ENCODE measurements at places on chromosomes 5 and 9.

DNA sequence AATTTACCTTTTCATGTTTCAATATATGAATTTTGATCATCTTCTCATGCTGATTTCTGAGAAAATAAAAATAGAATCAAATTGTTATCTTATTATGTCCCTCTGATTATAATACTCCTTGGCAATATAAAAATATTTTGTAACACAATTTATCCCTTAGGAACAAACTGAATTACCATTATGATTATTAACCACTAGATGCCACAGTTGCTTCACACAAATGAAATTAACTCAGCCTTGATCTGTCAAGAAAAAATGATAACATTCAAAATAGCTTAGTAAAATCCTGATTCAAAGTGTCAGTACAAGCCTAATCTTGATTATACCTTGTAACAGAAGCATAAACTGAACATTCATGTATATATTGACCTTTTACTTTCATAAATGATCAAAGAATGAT lies 4.8 kb upstream of the CHSY3 start:
- DNase-seq: no peak

- DNase-seq: no peak
Observed at GRCh38 chr9:138042640-138043039, 165.1 kb downstream of the CACNA1B start.

DNA sequence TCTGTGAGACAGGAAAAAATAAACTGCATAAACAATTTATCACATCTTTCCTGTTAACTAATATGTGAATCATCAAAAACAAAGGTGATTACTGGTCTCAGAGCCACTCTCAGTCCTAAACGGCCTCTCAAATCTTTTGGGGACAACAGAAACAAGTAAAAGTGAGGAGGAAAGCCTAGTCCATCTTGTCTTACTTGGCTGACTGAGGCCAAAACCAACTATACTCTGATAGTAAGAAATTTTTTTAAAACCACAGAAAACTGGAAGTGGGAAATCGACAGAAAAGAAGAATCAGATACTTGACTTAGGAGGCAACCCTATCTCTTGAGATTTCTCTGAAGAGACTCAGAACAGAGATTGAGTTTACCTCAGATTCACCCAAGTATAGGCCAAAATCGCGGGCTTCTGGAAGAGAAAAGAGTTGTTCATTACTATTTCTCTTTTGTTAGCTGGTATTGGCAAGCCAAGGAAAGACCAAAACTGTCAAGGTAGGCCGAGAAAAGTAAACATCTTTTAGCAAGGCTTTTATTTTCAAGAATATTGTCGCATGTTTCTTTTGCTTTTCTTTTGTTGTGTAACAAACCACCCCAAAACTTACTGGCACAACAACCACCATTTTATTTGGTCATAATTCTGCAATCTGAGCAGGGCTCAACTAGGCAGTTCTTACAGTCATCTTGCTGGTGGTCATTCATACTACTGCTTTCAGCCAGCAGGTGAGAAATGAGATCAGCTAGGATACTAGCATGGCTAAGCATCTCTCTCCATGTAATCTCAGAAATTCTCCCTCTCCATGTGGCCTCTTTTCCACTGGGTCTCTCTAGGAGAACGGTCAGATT lies 46.1 kb downstream of the RFX3 start:
- no peak for DNase-seq

DNA sequence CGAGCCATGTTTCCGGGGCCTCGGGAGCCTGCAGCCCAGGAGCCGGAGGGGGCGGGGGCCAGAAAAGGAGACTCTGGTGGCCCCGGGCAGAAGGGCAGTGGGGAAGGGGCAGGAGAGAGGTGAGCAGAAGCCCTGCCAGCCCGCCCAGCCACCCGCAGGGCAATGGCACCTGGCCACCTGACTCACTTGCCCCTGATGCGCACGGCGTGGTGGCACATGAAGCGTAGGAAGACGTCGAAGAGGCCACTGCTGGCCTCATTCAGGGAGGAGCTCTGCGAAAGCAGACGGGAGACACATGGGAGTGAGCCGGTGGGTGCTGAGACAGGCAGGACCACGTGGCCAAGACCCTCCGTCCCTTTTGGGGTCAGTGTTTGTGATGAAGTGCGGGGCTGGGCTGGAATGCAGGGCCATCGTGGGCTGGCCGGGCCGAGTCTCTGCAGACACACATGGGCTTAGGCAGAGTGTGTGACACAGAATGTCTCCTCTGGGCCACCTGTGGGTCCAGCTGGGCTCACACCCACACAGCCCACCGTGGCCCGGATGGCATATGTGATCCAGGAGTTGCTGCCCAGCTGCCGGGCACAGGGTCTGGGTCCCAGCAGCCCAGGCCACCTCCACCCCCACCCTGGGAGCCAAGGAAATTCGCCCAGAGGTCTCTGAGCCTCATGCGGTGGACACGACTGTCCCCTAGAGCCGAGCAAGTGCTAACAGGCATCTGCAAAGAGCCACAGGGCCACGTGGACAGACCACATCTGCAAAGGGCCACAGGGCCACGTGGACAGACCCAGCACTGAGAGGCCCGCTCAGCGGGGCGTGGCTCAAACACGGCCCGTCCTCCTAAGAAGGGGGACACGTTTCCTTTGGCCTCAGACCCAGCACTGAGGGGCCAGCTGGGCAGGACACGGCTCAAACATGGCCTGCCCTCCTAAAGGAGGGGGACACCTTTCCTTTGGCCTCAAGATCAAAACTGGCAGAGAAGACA lies 23.6 kb downstream of the TERT start:
- no peak for DNase-seq

DNA sequence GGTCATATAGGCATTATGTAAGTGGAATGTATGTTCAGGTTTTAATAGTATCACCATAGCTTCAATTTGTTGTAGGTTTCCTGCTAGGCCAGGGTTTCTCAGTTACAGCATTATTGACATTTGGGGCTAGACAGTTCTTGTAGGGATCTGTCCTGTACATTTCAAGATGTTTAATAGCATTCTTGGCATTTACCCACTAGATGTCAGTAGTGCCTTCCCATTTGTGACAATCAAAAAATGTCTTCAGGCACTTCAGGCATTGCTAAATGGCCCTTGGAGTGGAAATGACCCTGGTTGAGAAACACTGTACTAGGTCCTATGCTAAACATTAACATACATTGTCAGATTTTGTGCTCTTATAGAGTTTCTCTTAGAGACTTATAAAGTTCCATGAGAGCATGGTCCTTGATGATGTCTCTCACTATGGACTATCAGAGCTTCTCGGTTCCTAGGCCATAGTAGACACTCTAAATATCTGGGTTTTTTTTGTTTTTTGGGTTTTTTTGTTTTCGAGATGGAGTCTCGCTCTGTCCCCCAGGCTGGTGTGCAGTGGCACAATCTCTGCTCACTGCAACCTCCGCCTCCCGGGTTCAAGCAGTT lies 1.4 kb downstream of the KIF20A start:
- no peak for DNase-seq

GRCh38 chr5:142364251-142365145 lies 39.7 kb upstream of the SPRY4 start:
- DNase-seq: no peak

- DNase-seq: no peak
Observed at GRCh38 chr5:63053019-63053638, 474.5 kb downstream of the LRRC70 start.

DNA sequence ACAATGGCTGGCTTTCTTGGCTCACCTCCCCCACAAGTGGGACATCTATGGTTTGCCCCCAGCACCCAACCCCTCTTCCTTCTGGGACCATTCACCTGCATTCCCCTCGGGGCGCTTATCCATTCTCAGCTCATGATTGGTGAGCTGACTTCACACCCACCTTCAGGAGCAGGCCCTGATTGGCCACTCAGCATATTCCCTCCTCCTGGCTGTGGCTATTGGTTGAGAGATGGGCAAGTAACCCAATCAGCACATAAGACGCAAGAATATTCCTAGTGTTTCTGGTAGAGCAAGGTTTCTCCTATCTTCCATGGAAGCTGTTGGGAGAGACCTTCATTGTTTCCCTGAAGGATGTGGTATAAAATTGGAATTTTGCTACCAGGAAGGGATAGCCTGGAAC lies 22.7 kb upstream of the UNC5A start:
- no peak for DNase-seq

GRCh38 chr5:83475935-83476814 lies 4.6 kb downstream of the VCAN start:
- no peak for DNase-seq

DNA sequence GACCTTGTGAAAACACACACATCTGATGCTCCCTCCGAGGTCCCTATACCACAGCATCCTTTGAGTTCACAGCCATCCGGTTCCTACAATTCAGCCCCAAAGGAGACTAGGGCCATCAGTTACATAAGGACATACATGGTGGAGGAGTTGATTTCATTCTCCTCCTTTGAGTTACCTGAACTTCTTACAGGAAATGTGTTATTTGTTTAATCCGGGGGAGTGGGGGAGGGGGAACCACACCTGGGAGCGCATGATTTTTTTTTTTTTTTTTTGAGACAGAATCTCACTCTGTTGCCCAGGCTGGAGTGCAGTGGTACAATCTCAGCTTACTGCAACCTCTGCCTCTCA lies 30.7 kb downstream of the SEMA4D start:
- DNase-seq: no peak

DNA sequence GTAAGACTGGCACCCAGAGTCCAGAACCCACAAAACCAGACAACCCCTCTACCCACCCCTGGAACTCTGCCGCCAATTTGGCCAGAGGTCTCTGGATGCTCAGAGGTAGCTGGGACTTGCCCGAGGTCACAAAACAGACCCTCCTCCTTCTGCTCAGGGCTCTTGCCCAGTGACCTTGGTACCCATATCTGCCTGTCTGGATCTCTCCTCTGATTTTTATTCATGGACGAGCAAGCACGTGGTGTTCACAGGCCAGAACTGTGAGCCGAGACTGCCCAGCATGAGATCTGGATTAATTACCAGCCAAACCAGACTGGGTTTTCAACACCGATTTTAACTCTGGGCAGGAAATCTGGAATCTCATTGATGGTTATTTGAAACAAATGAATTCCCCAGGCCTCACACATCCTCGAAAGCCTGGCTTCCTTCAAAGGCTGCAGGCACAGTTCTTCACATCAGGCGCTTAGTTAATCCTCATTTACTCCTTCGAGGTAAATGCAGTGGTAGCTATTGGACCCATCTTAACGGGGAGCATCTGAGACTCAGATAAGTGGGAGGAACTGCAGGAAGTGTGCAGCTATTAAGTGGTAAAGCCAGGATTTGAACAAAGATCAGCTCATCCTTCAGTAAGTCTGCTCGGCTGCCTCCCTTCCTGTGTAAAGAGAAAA lies 21.4 kb downstream of the COL27A1 start:
- no peak for DNase-seq

DNA sequence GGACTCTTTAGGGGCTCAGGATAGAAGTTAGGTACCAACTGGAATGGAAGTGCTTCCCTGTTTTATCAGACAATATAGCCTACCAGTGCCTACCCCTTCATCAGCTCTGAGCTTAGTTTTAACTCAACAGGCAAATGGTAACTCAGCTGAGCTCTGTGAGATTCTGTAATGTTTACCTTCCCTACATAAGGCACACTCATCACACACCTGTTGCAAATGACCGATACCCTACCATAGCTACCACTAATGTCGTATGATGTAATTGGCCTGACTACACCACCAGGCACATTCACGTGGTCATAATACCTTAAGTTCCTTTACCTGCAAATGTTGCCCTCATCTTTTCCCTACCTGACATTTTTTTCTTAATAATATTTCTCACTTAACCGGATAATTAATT lies 254.8 kb downstream of the ADGRV1 start:
- no peak for DNase-seq

- DNase-seq: no peak
Observed at GRCh38 chr5:122471031-122471751, 159.2 kb downstream of the SNCAIP start.

DNA sequence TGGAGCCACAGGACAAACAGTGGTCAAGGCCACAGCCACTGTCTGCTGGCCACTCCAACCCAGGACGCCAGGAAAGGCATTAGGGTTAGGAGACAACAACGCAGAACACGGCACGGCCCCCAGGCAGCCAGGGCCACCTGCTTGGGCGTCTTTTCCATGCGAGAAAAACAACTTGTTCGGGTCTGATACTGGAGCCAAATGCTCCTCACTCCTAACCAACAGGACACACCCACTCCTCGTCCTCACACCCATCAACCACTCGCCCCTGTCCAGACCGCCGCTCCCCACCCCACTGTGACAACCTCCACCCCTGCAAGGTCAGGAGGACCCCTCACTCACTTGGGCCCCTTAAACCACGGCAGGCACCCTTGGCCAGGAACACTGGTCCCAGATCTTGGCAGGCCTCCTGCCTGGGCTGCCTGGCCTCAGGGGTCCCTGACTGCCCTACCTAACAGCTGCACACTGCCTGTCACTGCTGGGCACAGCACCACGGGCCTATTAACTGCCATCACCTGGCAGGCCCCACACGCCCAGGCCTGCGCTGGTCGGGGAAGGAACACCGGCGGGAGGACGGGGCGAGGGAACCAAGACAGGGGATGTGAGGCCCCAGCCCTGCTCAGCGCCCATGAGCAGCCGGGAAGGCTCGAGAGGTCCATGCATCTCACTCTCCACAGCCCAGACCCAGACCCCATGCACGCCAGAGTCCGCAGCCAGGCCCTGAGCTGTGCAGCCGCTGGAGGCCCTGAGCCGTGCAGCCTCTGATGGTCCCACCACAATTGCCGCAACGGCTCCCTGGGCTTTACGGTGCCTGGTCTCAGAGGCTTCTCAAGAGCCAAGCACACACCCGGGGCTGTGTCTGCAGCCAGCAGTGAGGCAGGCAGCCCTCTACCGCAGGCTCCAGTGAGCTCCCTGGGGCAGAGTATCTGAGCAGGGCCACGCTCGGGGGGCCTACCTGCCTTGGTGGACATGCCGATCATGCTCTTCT lies 13.8 kb downstream of the CLPTM1L start:
- no peak for DNase-seq

DNA sequence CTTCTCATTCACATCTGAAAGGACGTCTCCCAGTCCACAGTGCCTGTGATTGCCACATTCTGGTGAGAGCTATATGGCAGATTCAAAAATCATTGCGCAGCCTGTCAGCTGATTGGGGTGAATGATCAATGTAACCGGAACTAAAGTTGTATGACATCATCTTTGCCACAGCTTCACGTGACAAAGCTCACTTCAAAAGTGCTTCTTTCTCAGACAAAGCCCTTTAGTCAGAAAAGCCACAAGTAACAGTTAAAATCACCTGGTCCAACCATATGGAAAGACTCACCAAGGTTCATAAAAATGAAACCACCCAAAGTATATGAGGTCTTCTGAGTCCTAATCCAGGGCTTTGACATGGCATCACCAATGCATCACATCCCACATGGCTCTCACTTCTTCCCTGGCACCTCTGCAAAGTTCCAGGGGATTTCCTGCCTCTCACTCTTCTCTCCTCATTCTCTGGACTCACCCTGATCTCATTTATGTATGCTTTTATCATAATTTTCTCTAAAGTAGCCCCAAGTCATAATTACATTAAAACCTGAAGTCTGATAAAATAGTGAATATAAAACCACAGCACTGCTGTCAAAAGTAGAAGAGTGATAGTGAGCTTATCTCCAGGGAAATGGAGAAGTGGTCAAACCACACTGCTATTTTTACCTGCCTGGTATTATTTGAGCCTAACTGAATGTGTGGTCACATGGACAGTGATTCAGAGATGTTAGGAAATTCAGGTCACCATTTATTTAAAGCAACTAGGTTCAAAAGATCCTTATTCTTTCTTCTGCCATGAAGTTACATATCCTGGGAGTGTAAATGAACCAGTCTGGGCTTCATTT lies 193.1 kb upstream of the PTGER4 start:
- DNase-seq: peak; percentile 62

Data from activated CD4-positive, alpha-beta T cell treated with anti-CD3 and anti-CD28 coated beads, Interleukin-2, amount 50 U/mL, for 48 hours (primary cell).